HCT116 (cell line): ENCODE measurements at places on chromosomes 3 and 15.

DNA sequence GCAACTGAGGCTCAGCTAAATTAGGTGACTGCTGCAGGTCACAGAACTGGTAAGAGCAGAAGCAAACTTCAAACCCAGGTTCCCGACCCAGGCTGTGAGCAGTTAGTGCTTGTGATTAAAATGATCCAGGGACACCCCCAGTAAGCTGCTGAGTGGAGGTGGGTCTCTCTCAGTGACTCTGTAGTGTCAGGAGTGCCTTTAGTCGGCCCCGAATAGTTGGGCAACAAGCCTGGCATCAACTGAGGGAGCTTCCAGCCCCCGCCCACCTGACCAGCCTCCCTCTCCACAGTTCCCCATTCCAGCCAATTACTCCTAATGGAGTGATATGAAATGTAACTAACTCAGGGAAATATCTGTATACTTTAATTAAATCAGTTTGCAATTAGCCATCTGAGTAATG, 168.0 kb upstream of the SMAD3 start:
- no peak for DNase-seq

DNA sequence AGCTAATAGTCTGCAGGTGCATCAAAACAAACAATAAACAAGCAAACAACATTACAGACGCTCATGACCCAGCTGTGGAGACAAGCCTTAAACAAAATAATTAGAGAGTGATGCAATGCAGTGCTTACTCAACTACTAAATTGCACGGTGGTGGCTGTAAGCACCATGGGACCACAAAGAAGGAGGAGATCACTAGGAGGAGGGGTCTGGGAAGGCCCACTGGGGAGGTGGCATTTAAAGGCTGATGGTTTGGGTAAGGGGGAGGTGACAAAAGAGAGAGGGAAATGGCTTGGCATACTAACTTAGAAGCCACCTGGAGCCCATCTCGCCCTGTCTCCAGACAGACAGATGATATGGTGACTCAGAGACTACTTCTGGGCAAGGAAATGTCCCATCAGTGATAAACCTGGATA, 516.7 kb downstream of the FOXP1 start:
- no peak for DNase-seq

- no peak for DNase-seq
These were observed 664.6 kb downstream of the AGBL1 start for GRCh38 chr15:86744198-86744780.

DNA sequence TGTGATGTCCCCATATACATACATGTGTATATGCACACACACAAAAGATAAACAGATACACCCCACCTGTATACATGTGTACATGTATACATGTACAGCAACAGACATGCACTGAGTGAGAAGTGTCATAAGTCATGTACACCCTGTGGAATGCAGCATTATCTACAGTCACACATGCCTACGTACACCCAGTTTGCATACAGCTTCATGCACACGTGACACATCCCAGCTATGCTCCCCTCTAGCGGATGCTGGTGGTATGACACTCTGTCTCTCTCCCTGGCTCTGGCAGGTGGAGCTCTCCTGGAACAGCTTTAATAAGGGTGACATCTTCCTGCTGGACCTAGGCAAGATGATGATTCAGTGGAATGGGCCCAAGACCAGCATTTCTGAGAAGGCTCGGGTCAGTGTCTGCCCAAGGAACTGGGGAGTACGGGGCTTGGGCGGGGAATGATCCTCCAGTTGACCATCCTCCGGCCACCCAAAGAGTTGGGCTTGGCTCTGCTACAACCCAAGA, 6.3 kb downstream of the VILL start:
- peak; percentile 79 for DNase-seq

- no peak for DNase-seq
These were observed 19.5 kb downstream of the ZXDC start for GRCh38 chr3:126456211-126456610.

- no peak for DNase-seq
These were observed 74.2 kb downstream of the MAGEF1 start for GRCh38 chr3:184637705-184638104.

DNA sequence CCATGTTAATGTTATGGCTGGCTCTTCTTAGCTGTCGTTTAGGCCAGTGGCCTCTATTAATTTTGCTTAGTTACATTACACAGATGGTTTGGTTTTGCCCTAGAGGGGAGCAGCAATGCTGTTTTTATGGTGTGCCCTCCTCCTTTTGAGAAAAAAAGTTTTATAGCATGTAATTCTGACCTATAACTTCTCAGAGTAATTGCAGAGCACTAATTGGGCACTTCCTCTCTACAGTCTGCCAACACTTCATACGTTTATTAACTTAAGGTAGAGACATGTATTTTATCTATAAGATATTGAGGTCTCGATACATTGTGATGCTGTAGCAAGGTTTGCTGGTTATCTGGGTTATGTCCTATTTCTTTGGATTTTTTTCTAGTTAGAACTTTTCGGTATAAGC, 12.2 kb downstream of the SLC25A26 start:
- no peak for DNase-seq

GRCh38 chr15:101169495-101170071, 82.3 kb downstream of the CHSY1 start:
- no peak for DNase-seq

DNA sequence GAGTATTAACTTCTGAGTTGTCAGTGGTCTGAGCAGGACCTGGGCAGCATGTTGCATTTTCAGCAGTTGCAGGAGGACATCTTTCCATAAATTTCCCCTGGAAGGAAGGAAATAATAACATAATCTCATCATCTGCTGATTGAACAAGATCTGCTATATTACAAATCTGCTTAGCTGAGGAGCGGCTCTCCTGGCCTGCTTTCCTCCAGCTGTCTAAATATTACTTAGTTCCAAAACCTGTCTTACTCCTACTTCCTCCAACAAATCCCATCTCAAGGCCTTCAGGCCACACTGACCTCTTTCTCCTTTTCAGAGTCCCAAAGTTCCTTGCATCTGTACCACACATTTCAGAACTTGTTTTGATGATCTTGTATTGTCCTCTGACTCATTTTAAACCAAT, 364.4 kb upstream of the MCTP2 start:
- no peak for DNase-seq

DNA sequence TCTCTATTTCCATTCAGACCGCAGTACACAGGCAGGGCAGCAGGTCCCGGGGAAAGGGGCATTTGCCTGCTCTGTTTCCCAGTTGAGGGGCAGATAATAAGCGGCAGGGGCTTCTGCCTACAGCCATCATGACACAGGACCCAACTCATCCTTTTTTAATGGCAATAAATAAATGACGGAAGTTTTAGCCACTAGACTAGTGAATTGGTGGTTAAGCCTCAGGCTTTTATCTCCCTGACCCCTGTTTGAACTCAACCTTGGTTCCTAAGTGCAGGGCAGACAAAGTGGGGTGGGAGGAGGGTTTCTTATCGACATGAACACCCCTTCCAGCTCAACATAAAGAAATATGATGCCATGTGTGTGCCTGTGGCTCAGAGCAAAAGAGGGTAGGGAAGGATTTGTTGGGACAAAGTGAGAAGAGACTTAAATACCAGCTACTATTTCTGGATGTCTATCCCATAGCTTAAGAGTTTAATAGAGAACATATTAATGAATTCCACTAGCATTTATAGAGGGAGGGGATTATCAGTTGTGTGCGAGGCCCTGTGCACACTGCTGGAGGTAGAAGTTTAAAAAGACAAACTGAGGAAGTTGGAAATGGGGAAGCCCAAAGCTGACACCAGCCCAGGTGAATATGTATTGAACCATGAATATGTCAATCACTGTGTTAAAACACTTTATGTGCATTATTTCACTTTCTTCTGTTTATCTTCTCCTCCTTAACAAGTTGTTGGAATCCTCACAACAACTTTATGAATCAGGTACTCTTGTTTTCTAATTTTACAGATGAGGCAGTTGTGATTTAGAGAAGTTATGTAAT, 939.4 kb downstream of the MCTP2 start:
- no peak for DNase-seq

DNA sequence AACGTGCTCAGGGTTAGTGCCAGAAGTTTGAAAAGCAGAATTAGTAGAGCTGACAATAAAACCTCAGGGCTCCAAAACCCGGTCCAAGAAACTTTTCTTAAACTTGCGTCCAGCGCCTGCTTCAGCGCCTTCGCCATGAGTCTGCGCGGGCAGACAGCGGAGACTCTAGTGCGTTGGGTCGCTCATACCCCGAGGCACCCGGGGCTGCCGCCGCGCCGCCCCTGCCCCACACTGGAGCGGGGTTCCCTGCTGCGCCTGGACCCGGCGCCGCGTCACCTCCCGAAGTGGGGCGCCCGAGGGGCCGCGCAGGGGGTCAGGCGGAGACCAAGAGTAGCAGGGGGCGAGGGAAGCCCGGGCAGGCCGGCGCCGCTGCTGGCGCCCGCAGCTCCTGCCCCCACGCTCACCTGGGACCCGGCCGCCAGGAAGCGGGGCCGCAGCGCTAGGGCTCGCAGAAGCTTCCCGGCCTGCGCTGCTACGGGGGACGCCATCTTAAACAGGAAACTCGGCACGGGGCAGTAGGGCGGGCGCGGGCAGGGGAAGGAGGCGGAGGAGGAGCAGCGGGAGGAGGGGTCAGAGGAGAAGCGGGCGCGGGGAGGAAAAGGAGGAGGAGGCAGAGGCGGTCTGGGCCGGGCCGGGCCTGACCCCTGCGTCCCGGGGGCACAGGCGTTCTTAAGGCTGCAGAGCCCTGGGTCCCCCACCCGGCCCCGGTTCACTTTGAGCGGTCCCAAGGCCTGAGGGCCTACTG, at the start of gene SUCLG2:
SUCLG2 (minus strand) TSS at position 514 of the 745 bp plus-strand sequence; CDS start at position 488, 26 bp downstream.
- peak; percentile 39 for DNase-seq

GRCh38 chr3:170865209-170866094, 4.5 kb downstream of the RPL22L1 start:
- DNase-seq = no peak

GRCh38 chr3:8420612-8421011, 81.0 kb upstream of the LMCD1 start:
- DNase-seq = no peak

DNA sequence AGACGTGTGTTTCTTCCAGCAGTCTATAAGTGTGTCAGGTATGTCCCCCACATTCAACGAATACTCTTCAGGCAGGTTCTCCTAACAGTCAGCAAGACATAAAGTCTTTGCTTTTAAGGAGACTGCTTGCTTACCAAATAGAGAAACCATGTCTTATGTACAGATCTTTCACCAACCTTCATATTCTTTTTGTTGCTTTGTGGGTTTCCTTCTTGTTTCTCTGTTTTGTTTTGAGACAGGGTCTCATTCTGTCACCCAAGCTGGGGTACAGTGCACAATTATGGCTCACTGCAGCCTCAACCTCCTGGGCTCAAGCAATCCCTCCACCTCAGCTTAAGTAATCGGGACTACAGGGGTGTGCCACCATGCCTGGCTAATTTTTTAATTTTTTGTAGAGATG, 14.3 kb downstream of the DYNC1LI1 start:
- no peak for DNase-seq

DNA sequence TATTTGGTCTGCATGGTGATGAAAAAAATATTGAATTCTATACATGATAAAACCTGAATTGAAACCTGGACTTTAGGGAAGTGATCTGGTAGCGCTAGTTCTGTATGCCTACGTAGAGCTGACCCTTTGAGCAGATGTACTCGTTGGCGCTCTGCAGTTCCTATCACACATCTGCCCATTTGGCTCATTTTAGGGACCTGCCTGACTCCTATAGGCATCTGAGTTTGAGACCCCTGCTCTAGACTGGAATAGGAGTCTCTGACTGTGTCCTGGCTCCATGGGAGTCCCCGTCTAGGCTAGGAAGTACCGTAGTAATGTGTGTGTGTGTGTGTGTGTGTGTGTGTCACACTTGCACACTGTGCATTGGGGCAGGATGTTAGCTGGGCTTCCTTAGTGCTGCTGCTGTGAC, 21.2 kb downstream of the STARD5 start:
- no peak for DNase-seq

- no peak for DNase-seq
These were observed 555.4 kb upstream of the CCDC54 start for GRCh38 chr3:106821801-106822200.

DNA sequence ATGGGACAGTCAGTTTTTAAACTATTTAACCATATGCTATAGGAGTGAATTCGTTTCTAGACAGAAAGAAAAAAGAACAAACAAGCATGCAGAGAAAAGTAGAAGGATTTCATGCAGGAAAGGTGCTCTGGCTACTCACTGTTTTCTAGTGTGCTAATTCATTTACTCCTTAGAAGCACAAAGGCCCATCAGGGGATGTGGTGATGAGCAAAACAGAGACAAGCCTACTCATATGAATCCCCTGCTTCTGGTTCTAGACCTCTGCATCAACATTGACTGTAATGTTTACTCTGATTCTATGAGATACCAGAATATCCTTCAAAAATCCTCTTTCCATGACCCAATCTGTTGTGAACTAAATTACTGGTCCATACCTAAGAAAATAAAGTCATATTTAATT, 801.9 kb downstream of the PLOD2 start:
- no peak for DNase-seq

DNA sequence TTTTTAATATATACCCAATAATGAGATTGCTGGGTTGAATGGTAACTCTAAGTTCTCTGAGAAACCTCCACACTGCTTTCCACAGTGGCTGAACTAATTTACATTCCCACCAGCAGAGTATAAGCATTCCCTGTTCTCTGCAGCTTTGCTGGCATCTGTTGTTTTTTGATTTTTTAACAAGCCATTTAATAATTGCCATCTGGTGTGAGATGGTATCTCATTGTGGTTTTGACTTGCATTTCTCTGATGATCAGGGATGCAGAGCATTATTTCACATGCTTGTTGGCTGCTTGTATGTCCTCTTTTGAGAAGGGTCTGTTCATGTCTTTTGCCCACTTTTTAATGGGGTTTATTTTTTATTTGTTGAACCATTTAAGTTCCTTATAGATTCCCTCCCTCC, 75.0 kb upstream of the EPHB3 start:
- DNase-seq = no peak

GRCh38 chr3:149967086-149967685, 3.5 kb downstream of the PFN2 start:
- peak; percentile 35 for DNase-seq

- peak; percentile 12 for DNase-seq
These were observed 341.7 kb downstream of the CLSTN2 start for GRCh38 chr3:140276703-140277102.

DNA sequence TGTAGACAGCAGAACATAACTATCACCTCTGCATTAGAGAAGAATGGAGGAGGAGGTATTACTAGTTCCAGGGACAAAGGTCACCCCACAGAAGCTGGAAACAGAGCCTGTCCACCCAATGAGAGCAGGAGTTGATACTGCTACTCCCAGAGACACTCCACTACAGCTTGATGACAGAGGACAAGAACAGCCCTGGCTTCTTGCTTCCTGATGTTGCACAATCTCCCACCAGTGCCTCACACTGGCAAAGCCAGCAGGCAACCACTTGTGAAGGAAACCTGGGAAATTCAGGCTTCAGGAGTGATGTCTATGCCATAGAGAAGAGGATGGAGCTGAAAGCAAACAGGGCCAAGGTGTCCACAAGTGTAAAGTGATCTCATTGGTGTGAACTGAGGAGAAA, 78.0 kb upstream of the POU1F1 start:
- DNase-seq = no peak
